ENCODE measurements at places on chromosomes 12 and 14.

- DNase-seq: no peak
Measured at GRCh38 chr12:90216020-90216552, 507.4 kb upstream of the ATP2B1 start.

- DNase-seq: peak; percentile 59
Measured at GRCh38 chr12:105107494-105108371, at the start of gene WASHC4. TSS of gene WASHC4 (plus strand) at chr12:105107731. CDS start at chr12:105107801, 70 bp downstream.

DNA sequence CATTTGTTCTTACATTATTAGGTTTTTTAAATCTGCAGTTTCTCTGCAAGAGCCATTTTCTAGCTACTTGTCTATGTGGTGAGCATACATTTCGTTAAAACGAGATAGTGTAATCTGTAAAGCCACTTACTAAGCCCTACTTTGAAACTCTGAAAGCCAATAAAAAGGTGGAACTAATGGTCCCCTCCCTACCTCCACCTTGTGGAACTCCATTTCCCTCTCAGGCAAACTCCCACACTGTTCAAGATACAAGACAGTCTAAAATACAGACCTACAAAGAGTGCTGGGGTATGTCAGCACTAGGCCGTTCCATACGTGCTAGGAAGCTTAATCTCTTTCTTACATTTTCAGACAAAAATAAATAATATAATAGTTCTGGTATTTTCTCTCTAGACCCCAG lies 74.1 kb downstream of the DUSP6 start:
- no peak for DNase-seq

DNA sequence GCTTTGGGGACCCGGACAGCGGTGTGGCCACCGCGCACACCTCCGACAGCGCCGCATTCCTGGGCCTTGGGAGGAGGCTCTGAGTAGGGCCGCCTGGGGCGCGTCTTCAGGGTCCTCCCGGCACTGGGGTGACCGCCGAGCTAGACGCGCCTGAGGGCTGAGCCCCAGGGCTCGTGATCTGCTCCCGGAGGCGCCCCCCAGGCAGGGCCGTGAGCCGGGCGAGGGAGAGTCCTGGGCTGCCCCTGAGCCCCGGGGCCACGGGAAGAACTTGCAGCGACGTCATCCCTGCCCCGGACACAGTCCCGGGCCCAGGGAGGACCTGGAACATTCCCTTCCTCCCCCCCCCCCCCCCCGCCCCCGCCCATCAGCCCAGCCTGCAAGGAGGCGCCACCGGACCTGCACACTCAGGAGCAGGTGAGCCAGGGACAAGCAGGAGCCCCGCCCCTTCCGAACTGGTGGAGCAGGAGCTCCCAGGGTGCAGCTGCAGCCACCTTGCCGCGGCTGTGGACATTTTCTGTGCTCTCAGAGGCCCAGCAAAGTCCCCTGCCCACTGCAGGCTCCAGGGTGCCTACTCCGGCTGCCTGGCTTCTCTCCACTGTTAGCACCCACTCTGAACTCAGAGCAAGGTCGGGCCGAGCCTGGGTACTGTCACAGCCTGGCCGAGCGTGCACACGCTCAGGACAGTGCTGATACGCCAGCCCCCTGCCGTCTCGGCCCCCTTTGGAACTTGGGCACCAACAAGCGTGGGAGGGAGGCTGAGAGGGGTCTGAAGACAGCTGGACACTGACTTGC lies 50.7 kb downstream of the A2M start:
- no peak for DNase-seq

GRCh38 chr12:64616201-64616600 lies 5.9 kb downstream of the RASSF3 start:
- DNase-seq: no peak

DNA sequence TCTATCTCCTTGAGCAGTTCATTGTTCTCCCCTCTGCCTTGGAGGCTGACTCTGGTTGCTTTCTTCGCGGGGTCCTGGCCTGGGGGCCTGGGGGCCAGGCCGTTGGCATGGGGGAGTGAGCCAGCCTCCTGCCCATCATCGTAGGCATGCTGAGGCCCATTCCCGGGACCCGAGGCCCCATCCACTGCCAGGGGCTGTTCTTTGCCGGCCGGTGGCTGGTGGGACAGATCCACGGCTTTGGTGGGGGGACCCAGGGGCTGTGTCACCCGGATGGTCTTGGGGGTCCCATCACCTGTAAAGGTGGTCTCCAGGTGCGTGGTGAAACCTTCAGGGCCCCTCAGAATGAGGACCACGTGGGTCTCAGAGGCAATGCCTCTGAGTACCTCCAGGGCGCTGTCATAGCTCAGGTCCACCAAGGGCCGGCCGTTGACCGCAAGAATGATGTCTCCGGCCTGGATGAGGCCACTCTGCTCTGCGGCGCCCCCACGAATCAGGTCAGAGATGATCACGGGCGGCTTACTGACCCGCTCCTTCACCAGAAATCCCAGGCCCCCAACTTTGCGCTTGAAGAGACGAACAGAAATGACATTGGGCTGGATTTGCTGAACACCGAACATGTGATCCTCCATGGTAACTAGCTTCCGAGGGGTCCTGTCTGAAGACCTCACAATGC lies 30.8 kb downstream of the NOS1 start:
- no peak for DNase-seq

DNA sequence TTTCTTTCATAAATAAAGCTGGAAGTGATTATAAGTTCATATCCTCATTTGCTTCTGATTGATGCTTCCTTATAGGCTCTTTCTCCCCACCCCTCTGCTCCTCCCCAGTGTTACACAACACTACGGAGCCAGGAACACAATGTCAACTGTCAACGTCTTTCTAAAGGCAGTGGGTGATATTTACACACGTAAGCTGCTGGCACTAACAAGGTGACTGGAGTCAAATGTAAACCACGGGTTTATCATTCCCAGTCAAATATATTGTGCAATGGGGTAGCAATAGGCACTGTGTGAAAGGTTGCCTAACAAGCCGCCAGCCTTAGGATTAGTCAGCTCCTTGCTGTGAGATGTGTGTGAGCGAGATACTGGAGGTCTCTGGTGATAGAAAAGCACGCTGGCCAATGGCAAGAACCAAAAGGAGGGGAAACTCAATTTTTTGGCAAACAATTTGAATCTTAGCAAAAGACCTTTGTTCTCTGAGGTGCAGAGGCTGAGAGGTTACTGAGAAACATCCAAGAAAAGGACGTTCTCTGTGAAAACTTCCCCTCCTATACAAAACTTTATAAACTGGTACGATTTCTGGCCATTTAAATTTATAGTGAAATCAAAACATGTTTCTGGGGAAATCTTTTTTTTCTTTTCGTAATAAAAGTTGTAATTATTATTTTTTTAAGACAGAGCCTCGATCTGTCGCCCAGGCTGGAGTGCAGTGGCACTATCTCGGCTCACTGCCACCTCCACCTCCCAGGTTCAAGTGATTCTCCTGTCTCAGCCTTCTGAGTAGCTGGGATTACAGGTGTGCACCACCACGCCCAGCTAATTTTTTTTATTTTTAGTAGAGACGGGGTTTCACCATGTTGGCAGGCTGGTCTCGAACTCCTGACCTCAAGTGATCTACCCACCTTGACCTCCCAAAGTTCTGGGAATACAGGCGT lies 22.3 kb upstream of the HECTD1 start:
- peak; percentile 99 for DNase-seq

- DNase-seq: no peak
Measured at GRCh38 chr12:69913526-69913925, 88.5 kb downstream of the MYRFL start.

DNA sequence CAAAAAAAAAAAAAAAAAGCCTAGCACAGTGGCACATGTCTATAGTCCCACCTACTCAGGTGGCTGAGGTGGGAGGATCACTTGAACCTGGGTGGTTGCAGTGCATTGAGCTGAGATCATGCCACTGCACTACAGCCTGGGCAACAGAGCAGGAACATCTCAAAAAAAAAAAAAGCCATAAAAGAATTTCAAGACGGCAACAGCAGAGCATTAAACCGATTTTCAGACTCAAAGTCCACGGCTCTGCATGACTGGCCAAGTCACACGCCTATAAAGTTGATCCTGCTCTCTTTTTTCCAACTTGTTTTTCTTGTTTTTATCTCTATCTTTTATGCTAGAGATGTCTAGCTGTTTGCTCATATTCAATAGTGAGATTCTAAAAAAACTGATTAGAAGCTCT lies 45.3 kb downstream of the FBXO34 start:
- DNase-seq: no peak

Measured in retinal pigment epithelial cell (primary cell).